ENCODE measurements at places on chromosomes 5 and 9.

DNA sequence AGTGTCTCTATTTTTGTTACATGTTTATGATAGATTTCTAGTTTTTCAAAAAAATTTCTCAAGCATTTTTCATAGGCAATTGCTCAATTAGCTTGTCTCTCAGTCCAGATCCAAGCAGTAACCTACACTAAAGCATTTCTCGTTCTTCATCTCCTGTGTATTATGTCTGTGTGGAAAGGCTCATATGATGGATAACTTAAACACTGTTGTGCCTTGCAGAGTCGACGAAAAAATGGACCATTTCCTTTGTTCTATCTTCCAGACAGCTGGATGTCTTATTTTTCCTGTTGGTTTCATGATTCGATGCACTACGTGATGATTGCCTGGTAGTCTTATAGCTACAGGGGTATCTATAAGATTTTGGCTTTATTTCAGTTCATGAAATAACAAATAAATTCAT, 347.8 kb downstream of the TRPM3 start:
- DNase-seq = no peak

DNA sequence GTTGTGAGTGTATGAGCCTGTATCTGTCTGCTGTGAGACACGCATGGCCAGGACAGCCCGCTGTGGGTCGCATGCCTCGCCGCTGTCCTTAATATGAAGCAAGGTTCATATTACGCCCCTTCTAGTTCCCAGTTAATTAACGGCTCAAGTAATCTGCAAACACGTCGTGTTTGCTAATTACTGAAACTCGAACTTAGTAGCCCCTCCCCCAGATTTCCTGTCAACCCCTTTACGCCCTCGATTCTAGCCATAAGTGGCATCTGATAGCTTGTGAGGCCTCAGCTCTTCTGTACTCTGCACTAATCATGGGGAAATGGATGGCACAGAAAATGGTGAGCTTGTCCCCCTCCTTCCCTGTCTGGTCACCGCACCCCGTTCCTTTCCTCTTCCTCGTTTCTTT, 116.9 kb upstream of the OTULINL start:
- DNase-seq = no peak

DNA sequence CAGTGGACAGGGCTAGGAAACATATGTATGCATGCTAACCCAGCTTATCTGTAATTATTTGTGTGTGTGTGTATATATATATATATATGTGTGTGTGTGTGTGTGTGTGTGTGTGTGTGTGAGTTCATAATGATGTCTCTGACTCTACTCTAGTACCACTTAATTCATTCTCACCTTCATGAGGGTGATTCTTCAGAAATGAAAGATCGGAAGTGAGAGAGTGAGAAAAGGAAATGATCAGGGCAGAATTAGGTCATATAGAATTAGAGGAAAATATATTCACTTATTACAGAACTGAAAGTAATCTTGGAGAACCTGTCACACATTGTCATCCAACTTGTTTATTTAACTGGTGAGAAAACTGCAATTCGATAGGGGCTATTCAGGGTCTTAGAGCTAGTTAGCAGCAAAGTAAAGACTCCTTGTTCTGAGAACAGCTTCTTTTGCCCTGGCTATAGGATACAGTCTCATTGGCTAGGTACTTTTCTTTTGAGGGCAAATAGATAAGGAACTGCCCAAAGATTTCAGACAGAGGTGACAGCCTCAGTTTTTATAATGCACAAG, 58.8 kb downstream of the C9orf153 start:
- DNase-seq = no peak

GRCh38 chr9:120066315-120066714, 513.7 kb downstream of the CDK5RAP2 start:
- DNase-seq = no peak

DNA sequence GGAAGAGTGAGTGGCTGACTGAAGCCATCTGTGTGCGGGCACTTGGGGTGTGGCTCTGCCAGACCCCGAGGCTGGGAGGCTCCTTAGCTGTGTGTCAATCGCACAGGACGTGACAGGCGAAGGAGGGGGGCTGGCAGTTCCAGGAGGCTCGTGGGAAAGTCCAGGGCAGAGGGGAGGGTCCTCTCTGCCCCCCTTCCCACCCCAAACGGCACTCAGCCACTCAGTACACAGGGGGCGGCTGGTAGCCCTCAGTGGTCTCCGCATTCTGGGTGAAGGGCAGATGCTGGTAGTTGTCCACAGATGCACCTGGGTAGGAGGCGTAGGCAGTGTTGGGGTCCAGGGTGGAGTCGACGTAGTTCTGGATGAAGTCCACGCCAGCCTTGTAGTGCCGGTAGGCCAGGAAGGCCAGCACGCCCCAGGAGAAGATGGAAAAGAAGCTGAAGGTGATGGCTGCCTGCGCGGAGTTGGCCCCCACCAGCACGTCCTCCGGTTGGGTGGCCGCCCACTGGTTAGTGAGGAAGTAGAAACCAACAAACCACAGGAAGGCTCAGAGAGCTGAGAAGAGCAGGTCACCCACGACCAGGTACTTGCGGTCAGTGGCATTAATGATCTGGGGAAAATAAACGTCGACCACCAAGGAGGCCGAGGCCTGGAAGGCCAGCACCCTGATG, 85.4 kb upstream of the CEP78 start:
- no peak for DNase-seq

DNA sequence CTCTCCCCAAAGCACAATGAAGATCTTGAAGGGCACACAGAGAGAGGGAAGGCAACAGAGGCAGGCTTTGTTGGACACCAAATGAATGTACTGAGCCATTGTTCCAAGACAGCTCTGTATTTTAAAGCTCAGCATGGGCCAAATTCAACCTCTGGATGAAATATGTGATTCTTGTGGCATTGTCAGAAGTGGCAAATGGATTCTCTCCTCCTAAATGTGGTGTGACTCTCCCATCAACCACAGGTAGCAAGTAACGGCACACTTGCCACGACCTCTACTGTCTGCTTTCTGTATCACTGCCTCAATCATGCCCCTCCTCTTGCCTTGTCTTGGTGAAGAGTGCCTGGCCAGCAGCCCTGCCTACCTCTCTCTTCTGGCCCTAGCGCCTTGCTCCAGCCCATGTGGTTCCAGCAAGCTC, 6.1 kb upstream of the MOB3B start:
- peak; percentile 14 for DNase-seq

GRCh38 chr9:115416299-115416698, 298.3 kb upstream of the TNC start:
- no peak for DNase-seq

GRCh38 chr5:174425271-174425963, 299.0 kb upstream of the MSX2 start:
- no peak for DNase-seq

DNA sequence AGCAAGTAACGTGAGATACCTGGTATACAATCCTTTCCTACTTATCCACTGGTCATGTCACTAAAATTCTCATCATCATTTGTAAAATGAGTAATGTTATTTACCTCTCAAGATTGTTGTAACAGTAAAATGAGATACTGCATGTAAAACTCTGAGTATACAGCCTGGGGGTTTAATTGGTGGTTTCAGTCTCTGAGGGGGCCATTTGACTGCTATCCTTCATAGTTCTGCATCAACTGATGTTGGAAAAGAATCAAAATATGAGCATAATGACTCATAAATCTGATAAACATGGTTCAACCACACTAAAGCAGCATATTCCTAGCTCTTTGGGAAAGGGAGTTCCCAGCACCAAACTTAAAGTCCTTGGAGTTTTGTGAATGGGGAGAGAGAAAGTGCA, 181.0 kb upstream of the GHR start:
- DNase-seq = no peak

GRCh38 chr5:101539315-101539714, 636.2 kb upstream of the ST8SIA4 start:
- DNase-seq = no peak

DNA sequence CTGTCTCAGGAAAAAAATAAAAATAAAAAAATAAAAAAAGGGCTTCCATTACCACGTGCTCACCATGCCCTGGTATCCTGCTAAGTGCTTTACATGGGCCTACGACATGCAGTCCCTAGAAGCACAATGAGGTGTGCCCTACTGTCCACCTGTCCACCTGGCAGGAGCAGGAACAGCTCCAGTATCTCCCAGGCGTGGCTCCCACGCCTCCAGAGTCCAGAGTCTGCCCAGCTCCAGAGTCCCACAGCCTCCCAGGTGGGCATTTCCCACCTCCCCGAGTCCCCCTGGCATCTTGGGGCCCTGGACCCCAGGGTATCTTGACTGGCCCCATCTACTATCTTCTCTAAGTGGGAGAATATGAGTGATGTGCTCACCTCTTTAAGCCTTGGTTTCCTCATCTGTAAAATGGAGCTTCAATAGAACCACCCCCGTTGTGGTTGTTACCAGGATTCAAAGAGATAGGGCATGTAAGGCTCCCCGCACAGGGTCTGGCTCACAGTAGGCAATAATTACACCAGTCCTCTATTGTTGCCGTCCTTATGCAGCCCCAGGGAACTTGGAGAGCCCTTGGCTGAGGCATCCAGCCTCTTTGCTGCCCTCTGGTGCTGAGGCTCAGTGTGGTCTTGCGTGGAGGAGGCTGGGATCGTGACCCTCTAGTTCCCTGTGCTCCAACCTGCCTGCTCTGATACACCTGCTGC, 8.9 kb downstream of the CXCL14 start:
- DNase-seq = no peak

GRCh38 chr9:68708513-68708912, 3.5 kb downstream of the PIP5K1B start:
- DNase-seq = no peak

- no peak for DNase-seq
Observed at GRCh38 chr9:125888211-125888610, 141.0 kb downstream of the PBX3 start.

DNA sequence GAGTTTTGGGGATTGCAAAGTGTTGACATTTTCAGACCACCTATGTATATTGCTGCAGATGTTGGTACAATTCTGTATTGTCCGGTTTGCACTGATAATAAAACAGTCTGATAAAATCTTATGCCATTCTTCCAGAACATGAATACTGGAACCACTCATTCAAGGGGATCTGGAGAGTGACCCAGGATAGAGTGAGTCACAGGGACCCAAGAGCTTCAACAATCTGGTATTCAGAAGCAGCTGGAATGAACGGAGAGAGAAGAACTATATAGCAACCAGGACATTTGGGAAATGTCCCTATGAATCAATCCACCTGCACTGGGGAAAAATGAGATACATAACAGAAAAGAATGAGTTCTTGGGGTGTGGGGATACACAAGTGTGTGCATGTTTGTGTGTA, 73.3 kb downstream of the SH3TC2 start:
- DNase-seq = no peak

DNA sequence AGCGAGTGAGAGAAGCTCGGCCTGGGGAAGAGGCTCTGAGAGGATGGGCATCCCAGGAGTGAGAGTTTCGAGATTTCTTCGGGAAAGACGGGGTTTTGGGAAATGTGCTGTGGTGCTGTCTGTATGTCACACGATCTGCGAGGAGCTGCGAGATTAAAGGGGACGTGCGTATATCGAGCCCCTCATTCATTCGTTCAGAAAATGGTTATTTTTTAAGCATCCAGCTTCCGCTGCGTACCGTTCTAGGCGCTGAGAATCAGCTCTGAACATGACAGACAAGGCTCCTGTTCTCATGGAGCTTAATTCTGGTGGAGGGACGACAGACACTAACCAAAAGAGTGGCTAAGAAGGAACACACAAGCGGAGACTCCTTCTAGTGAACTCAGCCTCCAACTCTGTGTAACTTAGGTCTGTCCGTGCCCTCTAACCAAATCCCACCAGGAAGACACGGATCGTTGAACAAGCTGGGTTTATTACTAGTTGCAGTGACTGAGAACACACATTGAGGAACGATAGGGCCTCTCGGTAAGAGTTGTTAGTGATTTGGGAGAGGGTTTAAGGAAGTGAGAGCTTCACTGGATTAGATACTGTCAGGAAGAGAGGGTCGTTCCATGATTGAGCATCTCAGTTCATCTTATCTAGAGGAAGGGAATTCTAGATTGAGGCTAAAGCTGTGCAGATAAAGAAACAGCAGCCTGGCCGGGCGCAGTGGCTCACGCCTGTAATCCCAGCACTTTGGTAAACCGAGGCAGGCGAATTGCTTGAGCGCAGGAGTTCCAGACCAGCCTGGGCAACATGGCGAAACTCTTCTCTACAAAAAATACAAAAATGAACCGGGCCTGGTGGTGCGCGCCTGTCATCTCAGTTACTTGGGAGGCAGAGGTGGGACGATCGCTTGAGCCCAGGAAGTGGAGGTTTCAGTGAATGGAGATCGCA, 1.0 kb upstream of the FBXW11 start:
- no peak for DNase-seq

DNA sequence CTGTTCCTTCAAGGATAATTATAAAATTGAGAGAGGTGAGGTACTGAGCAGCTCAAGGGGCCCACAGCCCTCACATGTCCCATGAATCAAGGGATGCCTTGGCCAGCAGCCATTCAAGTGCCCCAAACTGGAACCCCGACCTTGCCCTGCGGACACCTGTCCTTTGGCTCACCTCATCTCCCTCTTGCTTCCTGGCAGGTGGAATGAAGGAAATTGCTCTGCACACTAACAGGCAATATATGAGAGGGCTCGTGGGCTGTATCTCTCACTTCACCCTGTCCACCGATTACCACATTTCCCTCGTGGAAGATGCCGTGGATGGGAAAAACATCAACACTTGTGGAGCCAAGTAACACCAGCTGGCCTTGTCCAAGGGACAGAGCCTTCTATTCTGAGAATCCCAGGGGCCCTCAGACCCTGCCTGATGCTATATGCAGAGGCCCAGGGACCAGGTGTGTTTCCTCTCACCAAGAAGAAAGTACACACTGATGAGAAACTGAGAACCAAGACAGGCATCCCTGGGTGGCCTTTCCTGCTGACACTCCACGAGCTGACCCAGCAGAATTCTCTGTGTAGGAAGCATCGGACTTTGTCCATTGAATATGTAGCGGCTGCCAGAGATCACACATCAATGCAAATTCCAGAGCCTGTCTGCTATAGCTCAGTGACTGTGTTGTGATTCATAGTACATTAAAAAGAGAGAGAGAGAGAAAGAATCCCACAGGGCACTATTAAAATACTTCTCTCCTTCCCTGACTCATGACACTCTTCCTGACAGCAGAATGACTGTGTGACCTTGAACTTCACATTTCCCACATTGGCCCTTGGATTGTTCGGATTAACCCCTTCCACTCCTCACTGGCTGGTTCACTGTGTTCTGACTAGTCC, 92.6 kb downstream of the LIFR start:
- DNase-seq = no peak

DNA sequence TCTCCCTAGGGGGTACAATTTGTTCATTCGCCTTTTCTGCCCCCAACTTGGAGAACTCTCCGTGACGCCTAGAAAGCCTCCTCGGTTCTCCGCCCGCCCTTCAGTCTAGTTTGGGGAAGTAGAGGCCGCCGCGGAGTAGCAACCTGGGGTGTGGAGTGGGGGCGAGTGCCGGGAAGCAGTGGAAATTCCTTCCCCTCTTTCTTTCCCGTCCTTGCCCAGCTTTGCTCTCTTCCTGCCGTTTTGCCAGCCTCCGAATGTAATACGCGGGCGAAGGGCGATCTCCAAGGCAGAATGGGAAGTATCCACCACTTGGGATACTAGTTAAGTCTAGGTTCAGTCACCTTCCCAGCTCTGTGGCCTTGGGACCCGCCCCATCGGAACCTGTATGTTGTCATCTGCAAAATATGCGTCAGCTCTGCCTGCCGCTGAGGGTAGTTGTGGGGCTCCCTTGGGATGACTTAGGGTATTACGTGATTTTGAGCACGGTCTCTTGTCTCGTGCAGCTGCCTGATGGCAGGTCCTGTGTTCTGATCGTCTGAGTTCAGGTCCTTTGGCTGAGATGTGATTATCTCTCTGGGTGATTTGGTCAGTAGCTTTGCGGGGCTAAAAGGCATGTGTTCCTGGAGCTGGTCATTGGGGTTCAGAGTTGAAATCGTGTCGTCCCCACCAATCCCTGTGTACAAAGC, 724 bp downstream of the PAM start:
- DNase-seq = peak; percentile 63
